ENCODE measurements at places on chromosomes 2 and 18. TPM values are rescaled to one million over a fixed set of nuclear protein-coding genes. Genes with fewer than 3 reads are reported as not detected.
A peak's percentile ranks its signal among the peaks of the same experiment; 100 is the strongest.

DNA sequence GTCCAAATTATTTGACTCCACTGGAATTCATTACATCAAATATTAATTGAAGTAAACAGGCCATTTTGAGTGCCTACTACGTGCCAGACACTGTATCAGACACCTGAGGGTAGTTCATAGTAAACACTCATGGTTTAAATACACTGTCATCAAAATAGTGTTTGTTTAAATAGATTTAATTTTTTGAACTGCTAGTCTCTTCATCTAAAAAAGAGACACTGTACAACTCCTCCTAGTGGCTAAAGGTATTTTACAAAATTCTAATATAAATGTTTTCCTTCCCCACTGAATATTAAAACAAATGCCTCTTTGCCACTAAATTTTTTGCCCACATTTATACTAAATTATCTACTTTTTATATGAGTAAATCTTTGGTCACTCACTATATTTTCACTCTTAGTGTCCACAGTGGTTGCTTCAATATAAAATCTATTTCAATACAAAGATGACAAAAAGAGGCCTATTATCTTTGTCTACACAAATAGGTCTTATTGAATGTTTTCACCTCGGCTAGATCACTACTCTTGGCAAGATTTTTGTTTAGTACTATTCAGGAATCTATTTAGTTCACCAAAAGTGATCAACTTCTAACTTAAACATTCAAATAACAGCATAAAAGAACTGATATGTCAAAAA lies 122.1 kb downstream of the TMEM247 start:
- no peak overlapping the region for H3K27ac ChIP-seq
- no peaks in the 10 kb centered on the region for H3K36me3 ChIP-seq
- no peaks in the 10 kb centered on the region for H3K27me3 ChIP-seq
- H3K4me3 ChIP-seq, result no peak overlapping the region
- no peaks in the 10 kb centered on the region for H3K4me1 ChIP-seq
- peak; percentile 37 for DNase-seq

DNA sequence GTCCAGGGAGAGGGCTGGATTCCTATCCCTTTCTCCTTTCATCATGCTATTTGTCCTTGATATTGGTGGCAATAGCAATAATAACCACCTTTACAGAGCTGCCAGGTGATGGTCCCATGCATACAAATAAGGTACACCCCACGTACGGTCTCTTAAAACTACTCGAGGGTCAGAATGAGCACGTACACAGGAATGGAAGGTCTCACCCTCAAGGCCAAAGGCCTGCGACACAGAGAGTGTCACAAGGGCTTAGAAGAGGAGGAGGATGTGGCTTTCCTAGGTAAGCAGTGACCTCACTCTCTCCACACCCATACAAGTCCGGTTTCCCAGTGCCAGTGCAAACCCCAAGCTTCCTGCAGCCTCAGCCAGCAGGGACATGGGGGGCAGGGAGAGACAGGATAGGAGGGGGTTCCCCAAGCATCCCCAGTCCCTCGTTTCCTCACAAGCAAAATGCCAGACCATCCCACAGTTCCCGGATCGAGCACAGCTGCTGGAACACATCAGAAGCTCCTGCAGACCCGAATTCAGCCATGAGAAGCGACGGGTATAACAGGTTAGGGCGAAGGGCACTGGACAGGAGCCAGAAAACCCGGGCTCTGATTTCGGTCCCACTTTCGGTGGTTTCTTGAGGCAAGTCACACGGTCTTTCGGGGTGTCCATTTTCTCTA lies 49.2 kb downstream of the PLB1 start:
- H3K36me3 ChIP-seq, result no peaks in the 10 kb centered on the region
- DNase-seq, result peak; percentile 61
- H3K4me3 ChIP-seq, result no peak overlapping the region
- no peaks in the 10 kb centered on the region for H3K27me3 ChIP-seq
- peaks cover 76% of the 10 kb centered on the region for H3K4me1 ChIP-seq

GRCh38 chr2:134845719-134846118 lies 7.3 kb downstream of the ACMSD start:
- no peak overlapping the region for H3K27ac ChIP-seq
- no peaks in the 10 kb centered on the region for H3K36me3 ChIP-seq
- no peak overlapping the region for H3K4me3 ChIP-seq
- no peaks in the 10 kb centered on the region for H3K4me1 ChIP-seq
- no peaks in the 10 kb centered on the region for H3K27me3 ChIP-seq
- DNase-seq, result no peak

EIF5B gene
- total RNA-seq, result 40.6 TPM

DNA sequence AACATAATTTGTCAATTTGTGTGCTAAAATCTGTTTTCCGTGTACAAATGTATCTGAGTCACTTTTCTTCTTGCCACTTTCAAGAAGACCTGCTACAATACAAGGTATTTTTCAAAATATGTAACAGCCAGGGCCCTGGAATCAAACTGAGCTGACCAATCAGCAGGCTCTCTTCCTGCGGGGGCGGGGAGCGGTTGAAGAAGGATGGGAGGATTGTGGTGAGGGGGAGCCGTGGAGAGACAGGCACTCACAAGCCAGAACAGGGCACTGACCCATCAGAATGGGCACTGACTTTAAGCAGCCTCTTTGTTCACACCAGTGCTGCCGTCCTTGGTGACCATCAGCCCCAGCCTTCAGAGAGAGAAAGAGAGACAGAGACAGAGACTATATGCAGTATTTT lies 40.6 kb upstream of the CCNYL1 start:
- H3K27ac ChIP-seq, result no peak overlapping the region
- no peaks in the 10 kb centered on the region for H3K27me3 ChIP-seq
- no peak for DNase-seq
- H3K4me1 ChIP-seq, result no peaks in the 10 kb centered on the region
- no peak overlapping the region for H3K4me3 ChIP-seq
- H3K36me3 ChIP-seq, result no peaks in the 10 kb centered on the region

DNA sequence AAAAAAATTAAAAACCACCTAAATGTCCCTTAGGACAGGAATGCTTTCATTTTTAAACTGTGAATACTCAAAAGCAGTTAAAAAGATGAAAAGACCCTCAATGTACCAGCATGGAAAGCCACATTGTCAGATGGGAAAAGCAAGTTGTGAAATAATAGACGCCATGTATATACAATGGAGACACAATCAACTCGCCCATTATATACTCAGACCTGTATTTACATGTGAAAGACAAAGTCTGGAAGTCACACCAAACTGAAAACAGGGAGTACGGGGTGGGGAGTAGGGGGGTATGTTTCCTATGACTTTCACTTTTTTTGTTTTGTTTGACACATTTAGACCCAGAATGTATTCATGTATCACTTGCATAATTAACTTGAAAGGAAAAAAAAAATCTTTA lies 75.6 kb downstream of the CELF4 start:
- H3K4me1 ChIP-seq, result no peaks in the 10 kb centered on the region
- H3K27ac ChIP-seq, result no peak overlapping the region
- H3K36me3 ChIP-seq, result no peaks in the 10 kb centered on the region

- peaks cover 15% of the 10 kb centered on the region for H3K4me1 ChIP-seq
- H3K4me3 ChIP-seq, result no peak overlapping the region
- no peak overlapping the region for H3K27ac ChIP-seq
- DNase-seq, result no peak
- no peaks in the 10 kb centered on the region for H3K36me3 ChIP-seq
These were observed 70.6 kb upstream of the PPM1B start for GRCh38 chr2:44098050-44098449.

DNA sequence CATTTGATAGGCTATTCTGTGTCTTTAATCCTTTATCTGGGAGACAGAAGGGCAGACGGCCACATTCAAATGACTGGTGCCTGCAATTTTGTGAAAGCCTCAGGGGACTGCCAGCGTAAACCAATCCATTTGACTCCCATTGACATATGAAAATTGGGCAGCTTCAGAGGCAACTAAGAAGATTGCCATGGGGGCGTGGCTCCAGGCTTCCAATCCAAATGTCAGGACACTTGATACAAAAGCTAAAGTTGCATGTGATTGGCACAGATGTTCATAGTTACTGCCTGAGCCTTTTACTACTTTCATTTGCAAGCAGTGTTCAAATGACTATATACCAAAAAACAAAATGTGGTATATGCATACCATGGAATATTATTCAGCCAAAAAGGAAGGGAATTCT lies 42.0 kb downstream of the SPC25 start:
- no peaks in the 10 kb centered on the region for H3K27me3 ChIP-seq
- H3K4me1 ChIP-seq, result no peaks in the 10 kb centered on the region
- H3K4me3 ChIP-seq, result no peak overlapping the region
- no peak overlapping the region for H3K27ac ChIP-seq
- no peak for DNase-seq

CRYBA2 gene
- not detected for total RNA-seq

- peaks cover 4% of the 10 kb centered on the region for H3K4me1 ChIP-seq
- H3K27ac ChIP-seq, result no peak overlapping the region
- no peaks in the 10 kb centered on the region for H3K36me3 ChIP-seq
- H3K4me3 ChIP-seq, result no peak overlapping the region
- no peak for DNase-seq
- H3K27me3 ChIP-seq, result no peaks in the 10 kb centered on the region
These were observed 21.9 kb downstream of the FER1L5 start for GRCh38 chr2:96664366-96664925.

- no peaks in the 10 kb centered on the region for H3K27me3 ChIP-seq
- no peak overlapping the region for H3K4me3 ChIP-seq
- no peaks in the 10 kb centered on the region for H3K4me1 ChIP-seq
- no peak for DNase-seq
- no peak overlapping the region for H3K27ac ChIP-seq
These were observed 978.1 kb upstream of the CDH2 start for GRCh38 chr18:29154758-29155725.

DNA sequence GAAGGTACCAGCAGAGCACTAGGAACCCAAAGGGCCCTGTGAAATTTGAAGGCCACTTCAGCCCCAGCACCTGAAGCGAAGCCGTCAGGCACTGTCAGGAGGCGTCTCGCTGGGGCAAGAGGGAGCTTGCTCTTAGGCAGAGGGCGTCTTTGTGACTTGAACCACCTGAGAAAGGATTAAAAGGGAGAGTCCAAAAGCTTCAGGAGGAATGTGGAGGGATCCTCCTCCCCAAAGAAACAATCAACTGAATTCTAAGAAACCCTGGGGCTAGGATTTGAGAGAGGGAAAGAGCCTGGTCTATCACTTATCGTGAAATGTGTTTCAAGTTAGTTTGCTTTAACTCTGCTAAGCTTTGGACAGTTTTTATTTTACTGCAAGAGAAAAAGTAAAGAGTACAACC lies 324.9 kb upstream of the SOX11 start:
- no peaks in the 10 kb centered on the region for H3K4me1 ChIP-seq
- no peak overlapping the region for H3K4me3 ChIP-seq
- no peak for DNase-seq
- no peak overlapping the region for H3K27ac ChIP-seq
- H3K27me3 ChIP-seq, result no peaks in the 10 kb centered on the region

GRCh38 chr2:162073888-162074631 lies at the start of gene DPP4:
TSS of gene DPP4 (minus strand) at chr2:162074215. CDS start at chr2:162073981, 234 bp downstream.
- no peaks in the 10 kb centered on the region for H3K36me3 ChIP-seq
- H3K27ac ChIP-seq, result peak within 1 kb of the TSS; percentile 24
- H3K4me3 ChIP-seq, result peak within 1 kb of the TSS; percentile 68
- no peaks in the 10 kb centered on the region for H3K27me3 ChIP-seq
- DNase-seq, result peak; percentile 71
- H3K4me1 ChIP-seq, result peaks cover 14% of the 10 kb centered on the region

DNA sequence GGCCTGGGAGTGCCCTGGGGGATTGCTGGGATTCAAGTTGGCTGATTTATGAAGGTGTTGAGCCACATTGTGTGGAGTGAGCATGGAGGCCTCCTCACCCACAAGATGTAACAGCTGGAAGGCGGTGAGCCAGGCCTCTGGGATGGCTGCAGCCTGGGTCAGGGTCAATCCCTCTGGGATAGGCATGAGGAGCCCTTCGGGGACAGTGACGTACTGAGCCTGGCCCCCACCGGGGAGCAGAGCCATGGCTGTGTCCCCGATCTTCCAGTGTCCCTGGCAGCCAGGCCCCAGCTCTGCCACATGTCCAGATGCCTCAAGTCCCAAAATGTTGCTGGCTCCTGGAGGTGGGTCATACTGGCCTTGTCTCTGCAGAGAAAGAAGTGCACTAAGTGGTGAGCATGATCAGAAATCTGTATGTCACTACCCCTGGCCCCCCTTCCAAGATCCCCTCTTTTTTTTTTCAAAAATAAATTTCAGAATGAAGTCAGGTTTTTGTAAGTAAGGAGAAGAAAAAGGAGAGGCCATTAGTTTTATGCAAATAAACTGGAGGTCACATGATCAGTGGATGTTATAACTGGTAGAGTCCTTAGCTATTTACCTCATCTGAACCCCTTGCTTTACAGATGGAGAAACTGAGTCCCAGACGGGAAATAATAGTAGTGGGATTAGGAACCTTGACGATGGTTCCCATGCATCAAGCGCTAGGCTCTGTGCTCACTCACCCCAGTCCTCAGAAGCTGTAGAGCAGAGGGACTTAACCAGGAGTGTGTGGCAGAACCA lies 1.7 kb downstream of the TP53I3 start:
- H3K27ac ChIP-seq, result peak overlapping the region; percentile 50
- H3K4me1 ChIP-seq, result peaks cover 19% of the 10 kb centered on the region
- no peaks in the 10 kb centered on the region for H3K27me3 ChIP-seq
- H3K36me3 ChIP-seq, result peaks cover 10% of the 10 kb centered on the region
- H3K4me3 ChIP-seq, result no peak overlapping the region
- no peak for DNase-seq

CAPN14 gene
- 0.43 TPM for total RNA-seq

DNA sequence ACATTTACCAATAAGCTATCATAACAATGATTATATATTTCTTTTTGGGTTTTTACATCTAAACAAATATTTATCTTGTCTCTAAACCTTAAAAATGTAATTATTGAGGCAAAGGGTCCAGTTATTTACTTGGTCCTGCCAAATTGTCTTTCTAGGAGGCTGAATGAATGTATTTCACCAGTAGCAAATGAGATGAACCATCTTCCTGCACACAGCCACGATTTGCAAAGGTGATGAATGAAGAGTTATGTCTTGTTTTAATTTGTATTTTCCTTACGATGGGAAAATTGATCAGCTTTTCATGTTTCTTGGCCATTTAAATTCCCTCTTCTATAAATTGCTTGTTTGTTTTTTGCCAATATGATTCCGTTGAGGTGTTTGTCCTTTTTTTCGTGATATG lies 1.4 kb downstream of the SP100 start:
- no peaks in the 10 kb centered on the region for H3K27me3 ChIP-seq
- H3K36me3 ChIP-seq, result peaks cover 22% of the 10 kb centered on the region
- DNase-seq, result no peak
- peaks cover 41% of the 10 kb centered on the region for H3K4me1 ChIP-seq

Data from natural killer cell (primary cell).